ENCODE measurements at places on chromosomes 5 and 9.

GRCh38 chr5:91145333-91145620 lies 237.8 kb downstream of the ARRDC3 start:
- no peak for DNase-seq

DNA sequence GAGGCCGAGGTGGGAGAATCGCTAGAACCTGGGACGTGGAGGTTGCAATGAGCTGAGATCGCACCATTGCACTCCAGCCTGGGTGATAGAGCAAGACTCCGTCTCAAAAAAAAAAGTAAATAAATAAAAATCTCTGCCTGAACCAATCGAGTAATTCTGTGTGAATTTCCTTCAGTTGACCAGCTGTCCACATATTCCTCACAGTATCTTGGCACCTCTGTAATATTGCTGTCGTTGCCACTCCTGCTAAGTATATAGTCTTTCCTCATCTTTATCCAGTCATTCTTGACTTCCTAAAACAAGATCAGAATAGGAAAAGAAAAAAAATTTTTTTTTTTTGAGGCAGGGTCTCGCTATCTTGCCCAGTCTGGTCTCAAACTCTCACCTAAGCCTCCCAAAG lies 29.9 kb downstream of the KDM3B start:
- DNase-seq = no peak

DNA sequence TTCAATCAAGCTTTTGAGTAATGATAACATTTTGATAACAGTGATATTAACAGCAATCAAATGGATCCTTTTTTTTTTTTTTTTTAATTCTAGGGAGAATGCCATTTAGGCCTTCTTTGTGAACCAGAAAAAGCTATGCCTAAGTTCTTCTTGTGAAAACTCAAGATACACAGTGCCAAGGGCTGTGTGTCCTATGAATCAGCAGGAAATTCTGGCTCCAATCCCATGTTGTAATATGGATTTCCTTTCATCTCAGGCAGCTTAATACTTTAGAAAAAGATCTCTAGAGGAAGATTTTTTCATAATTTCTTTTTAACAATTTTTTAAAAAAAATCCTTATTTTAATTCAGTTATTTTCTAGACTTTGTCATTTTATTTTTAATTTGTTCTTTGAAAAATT lies 96.1 kb downstream of the NUDT12 start:
- no peak for DNase-seq

DNA sequence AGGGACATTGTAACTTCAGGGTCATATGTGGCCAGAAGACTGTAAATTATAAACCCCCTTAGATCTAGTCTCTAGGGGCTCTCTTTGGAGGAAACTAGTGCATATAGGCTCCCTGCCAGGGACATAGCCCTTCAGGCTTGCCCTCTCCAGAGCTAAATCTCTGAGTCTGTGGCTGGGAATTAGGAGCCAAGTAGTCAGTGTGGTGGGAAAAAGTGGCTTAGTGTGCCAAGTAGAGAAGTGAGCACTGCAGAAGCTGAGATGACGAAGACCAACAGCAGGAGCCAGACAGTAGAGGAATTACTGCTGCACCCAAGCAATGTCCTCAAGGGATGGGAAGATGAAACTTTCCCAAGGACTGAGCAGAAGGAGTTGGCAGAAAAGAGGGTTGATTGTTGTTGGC lies 71.2 kb downstream of the CWC27 start:
- no peak for DNase-seq

DNA sequence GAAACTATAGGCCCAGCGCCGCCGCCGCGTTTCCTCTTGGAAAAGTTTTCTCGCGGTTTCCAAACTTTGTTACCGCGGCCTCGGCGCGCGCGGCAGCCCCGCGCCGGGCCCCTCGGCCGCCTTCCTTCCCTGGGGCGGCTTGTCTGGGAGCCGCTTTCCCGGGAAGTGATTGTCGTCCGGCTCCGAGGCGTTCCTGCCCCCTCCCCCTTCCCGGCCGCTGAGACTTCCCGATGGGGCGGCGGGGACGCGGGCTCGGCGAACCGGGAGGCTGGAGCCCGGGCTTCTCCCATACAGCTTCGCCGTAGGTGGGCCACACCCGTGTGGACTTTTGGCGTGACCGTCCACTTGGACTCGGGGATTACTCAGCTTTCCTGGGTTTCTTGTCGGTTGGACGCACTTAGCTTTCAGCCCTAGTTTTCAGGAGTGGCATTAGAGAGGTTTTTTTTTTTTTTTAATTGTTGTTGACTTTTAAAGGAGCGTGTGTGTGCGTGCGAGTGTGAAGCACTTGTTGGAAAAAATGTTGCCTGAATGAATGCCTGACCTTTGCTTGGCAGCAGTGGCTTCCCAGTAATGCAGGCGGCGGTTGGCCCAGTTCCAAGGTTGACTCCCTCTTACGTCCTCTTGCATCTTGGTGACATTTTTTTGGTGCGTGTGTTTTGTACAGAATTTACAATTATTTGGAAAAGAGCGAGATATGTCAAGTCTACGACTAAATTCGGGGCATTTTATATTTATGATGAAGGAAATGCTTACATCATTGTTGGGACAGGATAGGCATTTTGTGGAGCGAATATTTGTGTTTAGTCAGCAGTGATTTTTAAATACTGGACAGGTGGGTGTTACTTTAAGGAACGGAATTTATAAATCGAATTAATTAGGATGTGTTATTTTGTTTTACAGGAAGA lies 821 bp downstream of the CTNNA1 start:
- DNase-seq = peak; percentile 15

DNA sequence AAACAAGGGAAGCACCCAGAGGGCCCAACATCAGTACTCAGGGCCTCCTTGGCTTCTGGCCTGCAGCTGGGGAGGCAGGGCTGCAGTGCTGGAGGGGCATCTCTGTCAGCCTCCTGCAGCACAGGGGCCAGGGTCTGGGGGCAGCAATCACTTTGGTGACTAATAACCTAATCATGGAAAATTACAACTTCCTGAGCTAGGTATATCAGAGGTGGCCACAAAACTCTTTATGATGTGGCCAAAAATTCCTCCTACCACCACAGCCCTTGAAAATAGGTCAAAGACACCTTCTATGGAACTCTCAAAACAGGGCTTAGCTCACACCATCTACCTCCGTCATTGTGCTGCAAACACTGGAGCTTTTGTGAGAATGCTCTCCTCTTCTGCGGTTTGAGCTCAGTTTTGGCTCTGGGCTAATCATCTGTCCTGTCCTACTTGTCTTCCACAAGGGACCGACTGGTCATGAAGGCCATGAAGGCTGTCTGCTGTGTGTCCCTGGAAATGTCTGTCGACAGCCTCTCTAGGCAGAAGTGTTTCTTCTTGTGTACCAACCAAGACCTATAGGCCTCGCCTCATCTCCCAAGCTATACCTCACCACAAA lies 28.6 kb downstream of the CSF2 start:
- DNase-seq = peak; percentile 61

DNA sequence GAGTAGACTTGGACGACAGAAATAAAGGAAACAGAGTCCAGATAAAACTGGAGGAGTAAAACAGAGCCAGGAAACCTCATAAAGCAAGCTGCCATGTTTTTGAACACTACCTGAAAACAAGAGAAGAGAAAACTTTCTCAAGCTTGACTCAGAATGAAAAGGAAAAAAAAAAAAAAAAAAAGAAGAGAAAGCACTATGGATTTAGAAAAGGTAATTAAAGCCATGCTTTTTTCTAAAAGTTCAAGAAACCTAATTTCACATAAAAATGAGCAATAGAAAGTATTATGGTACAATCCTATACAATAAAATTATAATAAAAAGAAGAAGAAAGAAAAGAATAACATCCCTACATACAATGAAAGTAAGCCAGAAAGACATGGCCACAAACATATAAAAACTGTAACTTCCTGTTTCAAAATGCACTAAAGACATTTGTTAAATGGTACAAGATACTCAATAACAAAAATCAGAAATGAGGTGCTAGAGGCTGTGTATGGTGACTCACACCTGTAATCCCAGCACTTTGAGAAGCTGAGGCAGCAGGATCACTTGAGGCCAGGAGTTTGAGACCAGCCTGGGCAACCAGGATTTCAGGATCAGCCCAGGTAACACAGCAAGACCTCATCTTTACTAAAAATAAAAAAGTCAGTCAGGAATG lies 129.5 kb downstream of the SIL1 start:
- DNase-seq = no peak

GRCh38 chr5:90408571-90409317 lies 812 bp downstream of the CETN3 start:
- no peak for DNase-seq

DNA sequence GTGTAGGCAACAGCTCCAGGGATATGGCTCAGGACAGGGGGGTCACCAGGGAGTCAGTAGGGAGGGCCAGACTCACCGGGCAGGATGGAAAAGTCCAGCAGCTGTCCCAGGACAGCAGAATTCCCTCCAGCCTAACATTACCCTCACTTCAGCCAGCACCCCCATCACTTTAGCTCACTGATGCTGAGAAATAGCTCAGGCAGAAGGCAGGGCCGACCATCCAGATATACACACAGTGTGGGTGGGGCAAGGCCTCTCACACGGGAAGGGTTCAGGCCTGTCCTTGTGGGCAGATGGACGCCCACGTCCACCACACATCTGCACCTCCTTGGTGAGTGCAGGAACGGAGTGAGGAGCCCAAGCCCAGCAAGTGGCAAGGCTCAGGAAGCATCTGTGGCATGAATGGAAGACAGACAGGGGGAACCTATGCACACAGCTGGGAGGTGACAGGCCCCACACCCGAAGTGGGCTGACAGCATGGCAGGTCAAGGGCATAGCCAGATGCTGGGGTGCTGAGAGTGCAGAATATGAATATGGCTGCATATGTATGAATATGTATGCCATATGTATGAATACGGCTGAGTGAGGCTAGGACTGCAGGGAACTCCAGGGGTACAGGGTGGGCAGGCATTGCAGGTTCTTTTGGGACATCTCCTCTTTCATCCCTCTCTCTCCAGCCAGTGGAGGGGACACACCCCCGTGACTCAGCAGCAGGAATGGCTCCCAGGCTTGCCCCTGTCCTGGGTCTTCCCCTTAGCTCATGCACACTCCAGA lies 17.0 kb downstream of the BICD2 start:
- no peak for DNase-seq

GRCh38 chr5:30239331-30240022 lies 954.0 kb upstream of the CDH6 start:
- DNase-seq = no peak

DNA sequence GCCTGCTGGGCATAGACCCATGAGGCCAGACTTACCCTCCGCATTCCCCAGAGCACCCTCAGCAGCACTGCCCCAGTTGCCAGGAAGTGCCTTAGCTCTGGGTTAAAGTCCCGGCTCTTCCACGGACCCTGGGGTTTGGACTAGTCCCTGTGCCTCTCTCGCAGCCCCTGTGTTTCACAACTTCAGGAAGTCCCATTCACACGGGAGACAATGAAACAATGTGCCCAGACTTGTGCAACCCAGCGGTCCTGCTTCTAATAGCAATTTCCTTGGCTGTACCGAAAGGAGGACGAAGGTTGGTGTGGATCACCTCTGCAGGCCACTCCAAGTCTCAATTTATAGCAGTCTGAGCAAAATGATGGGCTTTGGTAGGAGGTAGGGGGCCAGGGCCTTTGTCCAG lies 41.8 kb upstream of the FAT2 start:
- no peak for DNase-seq

DNA sequence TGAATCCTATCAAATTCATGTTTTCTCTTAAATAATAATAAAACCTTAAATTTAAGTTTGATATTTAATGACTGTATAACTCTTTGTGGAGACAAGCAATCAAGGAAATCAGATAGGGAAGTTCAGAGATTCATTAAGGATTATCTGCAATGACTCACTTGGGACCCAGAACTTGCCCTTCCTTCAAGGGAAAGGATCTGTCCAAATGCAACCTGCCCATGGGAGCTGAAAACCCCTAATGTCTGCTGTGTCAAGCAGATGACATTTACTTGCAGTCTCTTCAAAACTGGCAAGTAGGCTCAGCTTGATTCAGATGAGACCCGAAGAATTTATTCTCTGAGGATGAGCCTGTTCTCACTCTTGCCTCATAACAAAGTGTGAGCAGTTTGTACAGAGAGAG lies 1577.6 kb downstream of the EFNA5 start:
- DNase-seq = no peak

DNA sequence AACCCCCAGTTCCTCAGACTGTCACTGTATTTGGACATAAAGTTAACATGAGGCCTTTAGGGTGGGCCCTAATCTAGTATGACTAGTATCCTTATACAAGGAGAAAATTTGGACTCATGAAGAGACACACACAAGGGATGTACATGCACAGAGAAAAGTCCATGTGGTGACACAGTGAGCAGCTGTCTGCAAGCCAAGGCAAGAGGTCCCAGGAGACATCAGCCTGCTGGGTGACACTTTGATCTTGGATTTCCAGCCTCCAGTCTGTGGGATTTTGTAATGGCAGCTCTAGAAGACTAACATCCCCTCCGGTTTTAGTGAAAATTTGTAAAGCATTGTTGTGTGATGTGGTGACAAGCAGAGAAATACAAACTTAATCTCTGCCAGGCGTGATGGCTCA lies 66.1 kb downstream of the RAI14 start:
- no peak for DNase-seq

- DNase-seq = no peak
These were observed 108.3 kb upstream of the KIF2A start for GRCh38 chr5:62197697-62198096.

GRCh38 chr5:158882236-158882635 lies 217.5 kb downstream of the EBF1 start:
- DNase-seq = no peak

DNA sequence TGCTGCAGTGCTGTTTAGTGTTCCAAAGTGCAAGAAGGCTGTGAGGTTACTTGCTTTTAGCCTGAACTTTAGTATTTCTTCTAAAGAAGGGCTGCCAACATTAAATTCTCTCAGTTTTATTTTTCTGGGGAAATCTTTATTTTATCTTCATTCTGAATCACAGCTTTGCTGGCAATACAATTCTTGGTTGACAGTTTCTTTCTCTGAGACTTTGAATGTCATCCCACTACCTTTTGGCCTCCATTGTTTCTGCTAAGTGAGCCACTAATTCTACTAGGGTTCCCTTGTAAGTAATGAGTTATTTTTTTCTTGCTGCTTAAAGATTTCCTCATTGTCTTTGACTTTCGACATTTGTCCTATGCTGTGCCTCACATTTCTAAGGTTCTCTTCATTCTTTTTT lies 32.4 kb upstream of the SUSD1 start:
- DNase-seq = no peak

- no peak for DNase-seq
These were observed 823 bp upstream of the PRDM6 start for GRCh38 chr5:123088031-123088805.

GRCh38 chr9:9920425-9921060 lies 692.3 kb downstream of the PTPRD start:
- no peak for DNase-seq
